ENCODE measurements at places on chromosomes 5 and 9. TPM values are rescaled to one million over a fixed set of nuclear protein-coding genes. Genes with fewer than 3 reads are reported as not detected.

Gene PCDHGA2
- 0.40 TPM for total RNA-seq

Gene PCDHGA7
- 0.74 TPM for total RNA-seq

Gene SLC36A2
- not detected for total RNA-seq

Gene TAF11L2
- total RNA-seq: not detected

Gene PLEKHG4B
- 1.8 TPM for total RNA-seq

Gene HOMER1
- 2.5 TPM for total RNA-seq

Gene FYB1
- 11.5 TPM for total RNA-seq

Gene FST
- 1.4 TPM for total RNA-seq

Gene RETREG1
- total RNA-seq: 2.8 TPM

Gene LRRC70
- total RNA-seq: 0.13 TPM

Gene GPR150
- 0.07 TPM for total RNA-seq

Gene NR3C1
- total RNA-seq: 24.7 TPM

Gene PCDHB11
- total RNA-seq: 0.07 TPM

Gene SEMA4D
- 4.3 TPM for total RNA-seq

Gene DMXL1
- total RNA-seq: 8.6 TPM

Gene SPATA6L
- 1.6 TPM for total RNA-seq

Gene RANBP3L
- not detected for total RNA-seq

Gene ZMAT2
- 81.1 TPM for total RNA-seq

Gene CER1
- total RNA-seq: not detected

Gene INPP5E
- total RNA-seq: 20.3 TPM

Gene TBCA
- total RNA-seq: 259 TPM

Gene ENTREP1
- total RNA-seq: 0.74 TPM

Gene MTRR
- total RNA-seq: 26.5 TPM

Gene GARIN3
- not detected for total RNA-seq

Gene C5orf52
- total RNA-seq: not detected

Gene MAN2A1
- 14.5 TPM for total RNA-seq

Gene IL5
- not detected for total RNA-seq

Gene SOX30
- not detected for total RNA-seq

Gene RAD50
- 27.7 TPM for total RNA-seq

Gene TEX10
- 26.1 TPM for total RNA-seq
